ENCODE measurements at places on chromosomes 16 and 17.

GRCh38 chr17:1347589-1348323 is 52.3 kb downstream of the YWHAE start:
- peak; percentile 39 for DNase-seq

- DNase-seq: no peak
Observed at GRCh38 chr16:3282103-3282729, 1.1 kb upstream of the ZNF263 start.

DNA sequence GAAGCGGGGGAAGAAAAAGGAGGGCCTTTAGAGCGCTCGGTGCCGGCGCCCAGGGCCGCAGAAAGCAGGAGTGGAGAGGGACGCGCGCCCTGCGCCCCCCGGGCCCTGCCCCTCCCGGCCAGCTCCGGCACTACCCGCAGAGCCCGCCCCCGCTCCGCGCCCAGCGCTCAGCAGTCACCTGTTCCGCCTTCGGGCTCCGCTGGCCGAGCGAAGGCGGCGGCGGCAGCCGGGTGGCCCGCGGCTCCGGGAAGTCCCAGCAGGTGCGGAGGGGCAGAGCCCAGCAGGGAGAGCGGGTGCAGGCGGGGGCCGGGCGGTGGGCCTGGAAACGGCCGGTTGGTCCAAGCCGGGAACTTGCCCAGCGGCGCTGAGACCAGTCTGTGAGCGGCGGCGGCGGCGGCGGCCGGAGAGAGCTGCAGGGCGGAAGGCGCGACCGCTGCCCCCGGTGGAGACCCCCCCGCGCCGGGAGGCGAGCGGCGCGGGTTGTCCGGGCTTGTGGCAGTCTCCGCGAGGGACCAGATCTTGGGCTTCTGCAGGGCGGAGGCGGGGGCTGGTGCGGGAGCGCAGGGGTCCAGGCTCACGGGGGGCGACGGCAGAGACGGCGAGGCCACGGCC is 2.2 kb downstream of the IRX3 start:
- no peak for DNase-seq

DNA sequence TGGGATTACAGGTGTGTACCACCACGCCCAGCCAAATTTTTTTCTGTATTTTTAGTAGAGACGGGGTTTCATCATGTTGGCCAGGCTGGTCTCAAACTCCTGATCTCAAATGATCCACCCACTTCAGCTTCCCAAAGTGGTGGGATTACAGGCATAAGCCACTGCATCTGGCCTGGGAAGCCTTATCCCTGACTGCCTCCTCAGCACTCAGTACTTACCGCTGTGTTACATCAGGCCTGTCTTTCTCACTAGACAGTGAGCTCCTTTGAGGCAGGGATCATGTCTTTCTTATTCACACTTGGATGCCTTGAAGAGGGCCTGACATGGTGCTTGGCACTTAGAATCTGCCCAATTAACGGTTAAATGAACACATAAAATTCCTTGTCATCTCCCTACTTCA is 56.3 kb upstream of the MTMR4 start:
- DNase-seq: no peak

- no peak for DNase-seq
Observed at GRCh38 chr17:21209511-21210175, 4.3 kb downstream of the TMEM11 start.

GRCh38 chr16:10598157-10598556 is 17.8 kb upstream of the EMP2 start:
- no peak for DNase-seq

- no peak for DNase-seq
Observed at GRCh38 chr17:40932608-40933007, 4.8 kb downstream of the KRT23 start.

DNA sequence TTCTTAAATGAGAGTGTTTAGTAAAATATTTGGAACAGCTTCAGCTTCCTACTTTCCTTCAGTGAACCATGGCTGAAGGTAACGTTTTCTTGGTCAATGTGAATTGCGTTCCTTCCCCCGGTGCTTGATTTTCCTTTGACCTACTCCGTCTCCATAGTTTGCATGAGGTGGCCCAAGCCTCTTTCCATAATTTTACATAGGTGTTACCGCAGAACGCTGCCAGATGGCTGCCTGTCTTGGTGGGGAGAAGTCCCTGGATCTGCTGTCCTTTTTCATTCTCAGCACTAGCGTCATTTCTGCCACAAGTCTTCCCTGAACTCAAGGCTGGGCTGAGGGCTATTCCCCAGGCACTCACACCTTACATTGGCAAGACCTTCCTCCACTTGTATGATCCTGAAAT is 178.4 kb downstream of the PRKCA start:
- DNase-seq: no peak

- peak; percentile 22 for DNase-seq
Observed at GRCh38 chr16:2816751-2817339, at the start of gene PRSS21. TSS of gene PRSS21 (plus strand) at chr16:2817237. CDS start at chr16:2817269, 32 bp downstream.

- DNase-seq: no peak
Observed at GRCh38 chr16:53933407-53933806, 229.5 kb downstream of the FTO start.

DNA sequence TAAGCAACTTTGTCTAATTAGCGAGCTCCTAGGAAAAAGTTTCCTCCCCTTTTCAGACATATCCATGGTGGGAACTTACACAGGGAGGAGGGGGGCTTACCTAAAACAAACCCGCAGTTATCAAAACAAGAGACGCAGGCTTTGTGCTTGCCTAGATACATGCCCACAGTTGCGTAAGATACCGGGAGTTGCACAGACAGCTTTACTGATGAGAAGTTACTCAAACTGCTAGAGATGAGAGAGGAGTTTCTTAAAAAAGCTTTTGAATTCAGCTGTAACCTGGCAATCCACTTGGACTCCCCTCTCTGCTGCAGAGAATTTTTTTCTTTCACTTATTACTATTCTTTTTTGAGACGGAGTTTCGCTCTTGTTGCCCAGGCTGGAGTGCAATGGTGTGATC is 6.8 kb upstream of the ZP2 start:
- DNase-seq: no peak

- no peak for DNase-seq
Observed at GRCh38 chr17:21505819-21506815, 130.0 kb downstream of the KCNJ12 start.

- no peak for DNase-seq
Observed at GRCh38 chr16:69371564-69371963, 14.2 kb downstream of the TERF2 start.

GRCh38 chr17:3514873-3515272 is 39.1 kb downstream of the ASPA start:
- DNase-seq: no peak

DNA sequence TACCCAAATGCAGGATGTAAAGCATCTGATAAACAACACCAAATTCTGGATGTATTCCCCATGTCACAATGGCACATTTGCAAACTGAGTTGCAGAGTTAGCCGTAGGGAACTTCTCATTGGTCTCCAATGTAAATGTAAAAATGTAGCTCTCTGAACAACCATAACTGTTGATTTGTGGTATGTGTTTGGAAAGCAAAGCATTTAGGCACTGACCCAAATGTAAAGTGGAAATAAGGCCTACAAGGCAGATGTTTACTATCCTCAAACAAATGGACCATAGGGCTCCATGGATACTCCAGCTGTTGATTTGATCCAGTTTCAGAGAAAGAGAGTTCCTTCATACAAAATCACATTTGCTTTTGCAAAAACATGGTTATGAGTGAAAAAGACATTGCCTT is 223.0 kb upstream of the ELAC2 start:
- DNase-seq: no peak

DNA sequence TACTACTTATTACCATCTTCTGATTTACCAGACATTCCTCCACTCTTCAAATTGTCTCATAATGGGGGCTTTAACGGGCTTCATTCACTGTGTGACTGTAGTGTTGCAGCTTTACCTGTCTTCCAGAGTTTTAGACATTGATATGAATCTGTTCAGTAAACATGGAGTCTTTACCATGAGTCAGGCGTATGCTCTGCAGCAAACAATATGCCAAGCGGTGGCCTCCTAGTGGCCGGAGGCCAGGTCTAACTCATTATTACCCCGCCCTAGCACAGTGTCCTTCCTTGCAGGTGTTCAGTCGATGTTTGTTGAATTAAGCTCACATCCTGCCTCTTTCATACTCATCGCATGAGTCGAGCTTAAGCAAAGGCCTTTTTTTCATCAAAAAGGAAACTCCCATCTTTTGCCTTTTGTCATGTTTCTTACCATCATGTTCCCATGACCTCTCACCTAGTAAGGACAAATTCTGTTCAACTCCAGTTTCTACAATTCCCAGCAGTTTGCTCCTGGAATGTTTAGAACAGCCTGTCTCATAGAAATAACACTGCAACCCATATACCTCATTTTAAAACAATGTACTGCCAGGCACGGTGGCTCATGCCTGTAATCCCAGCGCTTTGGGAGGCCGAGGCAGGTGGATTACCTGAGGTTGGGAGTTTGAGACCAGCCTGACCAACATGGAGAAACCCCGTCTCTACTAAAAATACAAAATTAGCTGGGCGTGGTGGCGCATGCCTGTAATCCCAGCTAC is 39.4 kb downstream of the TUBD1 start:
- peak; percentile 73 for DNase-seq

DNA sequence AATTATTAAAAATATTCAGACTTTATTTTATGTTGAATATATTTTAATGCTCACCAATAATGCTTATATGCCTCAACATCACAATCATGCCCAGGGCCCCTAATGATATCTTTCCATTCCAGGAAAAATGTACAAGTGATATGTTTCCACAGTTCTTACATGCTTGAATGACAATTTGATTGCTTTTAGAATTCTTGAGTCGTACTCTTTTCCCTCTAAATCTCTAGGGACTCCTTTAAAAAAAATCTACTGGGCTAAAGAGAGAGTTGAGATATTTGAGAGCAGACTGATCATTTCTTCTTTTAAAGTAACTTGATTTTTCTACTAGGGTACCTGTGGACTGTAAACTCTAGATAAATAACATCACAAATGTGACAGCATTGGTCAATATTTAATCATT is 18.2 kb upstream of the HLF start:
- DNase-seq: no peak

- no peak for DNase-seq
Observed at GRCh38 chr16:2003231-2003826, 6.3 kb downstream of the ZNF598 start.

DNA sequence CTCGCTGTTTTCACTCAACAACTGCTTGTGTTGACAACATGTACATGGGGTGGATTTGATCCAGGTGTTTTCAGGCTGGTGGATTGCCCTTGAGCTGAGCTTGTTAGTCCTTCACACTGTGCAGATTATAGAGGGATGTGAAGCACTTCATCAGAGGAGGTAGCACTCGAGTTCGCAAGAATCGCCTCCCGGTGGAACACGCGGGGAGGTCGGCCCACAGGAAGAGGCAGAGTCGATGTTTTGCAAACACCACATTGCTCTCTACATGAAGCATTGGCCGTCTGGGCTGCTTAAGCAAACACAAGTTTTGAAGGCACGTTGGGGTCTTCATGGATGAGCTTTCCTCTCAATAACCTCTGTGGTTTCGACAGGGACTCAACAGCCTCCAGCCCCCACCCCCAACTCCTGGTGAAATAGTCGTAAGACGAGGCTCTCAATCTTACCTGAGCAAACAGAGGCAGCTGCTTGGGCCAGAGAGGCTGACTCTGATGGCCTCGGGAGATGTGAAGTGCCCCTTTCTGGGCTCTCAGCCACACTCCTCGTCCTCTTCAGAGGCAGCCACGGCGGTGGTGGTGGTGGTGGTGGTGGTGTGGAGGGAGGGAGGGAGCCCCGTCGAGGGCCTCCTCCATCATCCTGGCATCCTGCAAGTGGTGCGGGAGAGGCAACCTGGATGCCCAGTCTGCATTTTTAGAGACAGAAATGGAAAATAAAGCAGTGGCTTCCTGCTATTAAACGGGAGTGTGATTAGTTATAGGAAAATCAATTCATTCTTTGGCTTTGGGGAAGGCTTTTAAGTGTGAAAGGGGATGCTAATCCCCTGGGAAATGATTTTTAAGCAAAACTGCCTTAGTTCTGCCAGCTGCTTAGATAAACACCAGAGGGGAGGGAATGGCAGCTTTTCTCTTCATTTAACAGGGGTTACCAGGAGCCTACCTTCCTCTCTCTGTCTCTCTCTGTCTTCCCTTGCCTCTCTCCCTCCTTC is 552.5 kb upstream of the EEF2KMT start:
- no peak for DNase-seq

DNA sequence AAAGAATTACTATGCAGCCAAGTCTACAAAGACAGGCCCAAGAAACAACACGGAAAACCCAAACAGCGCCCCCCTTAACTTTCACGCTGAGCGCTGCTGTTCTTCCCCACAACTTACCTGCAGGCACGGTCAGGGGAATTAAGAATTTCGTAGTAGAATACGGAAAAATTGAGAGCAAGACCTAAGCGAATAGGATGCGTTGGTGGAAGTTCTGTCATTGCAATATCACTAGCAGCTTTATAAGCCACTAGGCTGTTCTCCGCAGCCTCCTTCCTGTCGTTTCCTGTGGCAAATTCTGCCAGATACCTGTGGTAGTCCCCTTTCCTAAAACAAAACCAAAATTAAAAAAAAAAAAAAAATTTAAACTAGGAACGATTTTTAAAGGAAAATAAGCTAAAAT is 39.0 kb downstream of the YWHAE start:
- peak; percentile 15 for DNase-seq

- DNase-seq: no peak
Observed at GRCh38 chr17:5522476-5522875, 36.1 kb downstream of the MIS12 start.

- no peak for DNase-seq
Observed at GRCh38 chr16:18060351-18060750, 276.2 kb downstream of the NPIPA8 start.

GRCh38 chr17:43530288-43531081 is 15.7 kb downstream of the ETV4 start:
- DNase-seq: no peak

GRCh38 chr17:40617678-40618240 is 29.9 kb downstream of the SMARCE1 start:
- no peak for DNase-seq

- no peak for DNase-seq
Observed at GRCh38 chr17:56832446-56832845, 1.3 kb downstream of the C17orf67 start.

DNA sequence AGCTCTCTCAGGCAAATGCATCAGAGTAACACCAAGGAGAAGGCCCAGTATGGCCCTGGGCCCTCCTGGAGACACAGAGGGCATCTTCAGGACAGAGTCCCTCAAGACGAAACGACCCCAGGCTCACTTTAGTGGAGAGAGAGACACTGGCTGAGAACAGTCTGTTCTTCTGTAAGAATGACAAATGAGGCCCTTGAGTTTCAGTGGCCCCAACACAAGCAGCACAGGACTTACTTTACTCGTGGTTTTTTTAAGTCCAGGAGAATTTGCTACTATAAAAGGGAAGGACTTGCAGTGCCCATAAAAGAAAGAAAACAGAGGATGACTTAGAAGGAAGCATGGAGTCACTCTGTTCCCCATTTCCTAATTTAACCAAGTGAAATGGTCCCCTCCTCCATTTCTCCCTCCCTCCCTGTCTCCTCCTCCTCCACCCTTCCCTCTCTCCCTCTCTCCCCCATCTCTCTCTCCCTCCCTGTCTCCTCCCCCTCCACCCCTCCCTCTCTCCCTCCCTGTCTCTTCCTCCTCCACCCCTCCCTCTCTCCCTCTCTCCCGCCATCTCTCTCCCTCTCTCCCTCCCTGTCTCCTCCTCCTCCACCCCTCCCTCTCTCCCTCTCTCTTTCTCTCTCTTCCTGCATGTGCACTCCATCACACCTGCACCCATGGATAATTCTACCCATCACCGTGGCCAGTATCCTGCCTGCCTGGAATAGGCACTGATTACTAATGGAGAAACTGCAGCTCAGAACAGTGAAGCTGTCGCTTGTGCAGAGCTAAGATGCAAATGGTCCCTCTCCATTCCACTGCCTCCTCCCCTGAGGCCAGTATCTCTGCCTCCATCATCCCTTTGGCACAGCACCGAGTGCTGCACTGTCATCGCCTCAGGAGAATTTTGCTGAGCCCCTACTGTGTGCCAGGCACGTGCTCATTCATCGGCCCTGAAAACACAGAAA is 47.3 kb upstream of the RBFOX3 start:
- no peak for DNase-seq

GRCh38 chr16:89007371-89008249 is 30.6 kb upstream of the CBFA2T3 start:
- DNase-seq: no peak

Data from stimulated activated CD4-positive, alpha-beta T cell treated with anti-CD3 and anti-CD28 coated beads, Interleukin-4, amount 100 ng/mL, for 24 hours (primary cell).